ENCODE measurements at places on chromosomes 12 and 14. TPM values are rescaled to one million over a fixed set of nuclear protein-coding genes. Genes with fewer than 3 reads are reported as not detected.

- no peak for DNase-seq
Measured at GRCh38 chr12:101619026-101619786, 24.4 kb downstream of the MYBPC1 start.

DNA sequence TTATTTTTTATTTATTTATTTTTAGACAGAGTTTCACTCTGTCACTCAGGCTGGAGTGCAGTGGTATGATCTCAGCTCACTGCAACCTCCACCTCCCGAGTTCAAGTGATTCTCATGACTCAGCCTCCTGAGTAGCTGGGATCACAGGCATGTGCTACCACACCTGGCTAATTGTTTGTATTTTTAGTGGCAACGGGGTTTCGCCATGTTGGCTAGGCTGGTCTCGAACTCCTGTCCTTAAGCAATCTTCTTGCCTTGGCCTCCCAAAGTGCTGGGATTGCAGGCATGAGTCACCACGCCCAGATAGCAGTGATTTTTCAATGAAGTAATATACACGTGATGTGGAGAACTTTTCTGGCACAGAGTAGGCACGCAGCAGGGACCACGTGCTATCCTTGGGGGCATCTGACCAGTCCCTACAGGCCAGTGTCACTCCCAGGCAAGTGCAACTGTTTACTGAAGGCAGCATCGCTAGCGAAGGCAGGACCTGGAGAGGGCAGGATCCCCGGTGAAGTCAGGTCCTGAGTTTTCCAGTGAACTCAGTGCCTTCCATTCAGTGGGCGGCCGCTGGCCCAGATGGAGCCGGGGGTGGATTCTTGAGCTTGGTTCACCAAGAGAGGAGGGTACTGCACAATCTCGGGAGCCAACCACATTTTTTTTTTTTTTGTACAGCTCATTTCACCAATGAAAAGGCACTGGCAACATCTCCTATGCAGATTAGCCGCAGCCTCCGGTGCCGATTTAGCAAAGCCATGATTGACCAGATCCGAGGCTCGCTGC, 11.1 kb upstream of the CLMN start:
- DNase-seq, result no peak

GRCh38 chr14:55318694-55319093, 47.5 kb downstream of the FBXO34 start:
- DNase-seq, result no peak

GRCh38 chr14:102272392-102272791, 32.6 kb downstream of the MOK start:
- DNase-seq, result no peak

DNA sequence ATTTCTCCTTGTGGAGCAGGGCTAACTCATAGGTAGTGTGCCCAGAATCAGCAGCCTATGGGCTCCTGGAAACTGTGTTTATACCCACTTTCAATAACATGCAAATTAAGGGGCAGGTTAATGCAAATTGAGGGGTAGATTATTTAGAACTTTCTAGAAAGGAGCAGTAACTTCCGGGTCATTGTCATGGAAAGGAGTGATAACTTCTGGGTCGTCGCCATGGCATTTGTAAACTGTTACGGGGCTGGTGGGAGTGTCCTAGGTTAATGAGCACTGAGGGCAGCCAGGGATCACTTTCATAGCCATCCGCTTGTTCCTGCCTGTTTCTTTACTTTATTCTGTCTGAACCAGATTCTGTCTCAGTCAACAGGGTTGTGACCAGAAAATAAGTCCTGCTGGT, 143.3 kb upstream of the RFLNA start:
- no peak for DNase-seq

DNA sequence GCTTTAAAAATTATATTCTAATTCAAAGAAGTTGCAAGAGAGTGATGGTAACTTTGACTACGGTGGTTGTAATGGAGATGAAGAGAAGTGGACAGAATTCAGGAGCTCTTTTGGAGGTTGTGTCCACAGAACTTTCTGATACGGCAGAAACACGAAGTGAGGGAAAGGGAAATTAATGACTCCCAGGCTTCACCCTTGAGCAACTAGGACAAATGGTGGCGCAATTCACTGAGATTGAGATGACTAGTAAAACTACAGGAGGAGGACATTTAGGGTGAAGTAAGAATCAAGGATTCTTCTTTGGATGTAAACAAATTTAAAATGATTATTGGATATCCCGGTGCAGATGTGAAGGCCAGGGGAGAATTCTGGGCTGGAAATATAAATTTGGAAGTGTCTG, 212.6 kb downstream of the PTPRO start:
- no peak for DNase-seq

DNA sequence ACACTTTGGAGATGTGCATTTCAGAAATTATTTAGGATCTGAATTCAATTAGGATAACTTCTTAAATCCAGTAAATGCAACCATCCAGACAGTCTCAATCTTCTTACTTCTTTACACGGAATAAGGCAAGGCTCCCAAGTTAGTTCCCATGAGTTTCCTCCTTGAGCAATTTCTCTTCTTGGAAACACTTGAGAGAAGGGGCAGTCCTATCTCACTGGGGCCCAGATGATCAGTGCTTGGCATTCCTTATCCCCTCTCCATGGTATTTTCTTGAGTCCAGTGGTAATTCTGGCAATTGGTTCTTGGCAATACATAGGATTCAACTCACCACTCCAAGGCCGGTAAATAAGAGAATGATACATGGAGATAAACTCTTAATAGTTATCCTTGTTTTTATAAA, 87.1 kb upstream of the PTHLH start:
- DNase-seq, result no peak

DNA sequence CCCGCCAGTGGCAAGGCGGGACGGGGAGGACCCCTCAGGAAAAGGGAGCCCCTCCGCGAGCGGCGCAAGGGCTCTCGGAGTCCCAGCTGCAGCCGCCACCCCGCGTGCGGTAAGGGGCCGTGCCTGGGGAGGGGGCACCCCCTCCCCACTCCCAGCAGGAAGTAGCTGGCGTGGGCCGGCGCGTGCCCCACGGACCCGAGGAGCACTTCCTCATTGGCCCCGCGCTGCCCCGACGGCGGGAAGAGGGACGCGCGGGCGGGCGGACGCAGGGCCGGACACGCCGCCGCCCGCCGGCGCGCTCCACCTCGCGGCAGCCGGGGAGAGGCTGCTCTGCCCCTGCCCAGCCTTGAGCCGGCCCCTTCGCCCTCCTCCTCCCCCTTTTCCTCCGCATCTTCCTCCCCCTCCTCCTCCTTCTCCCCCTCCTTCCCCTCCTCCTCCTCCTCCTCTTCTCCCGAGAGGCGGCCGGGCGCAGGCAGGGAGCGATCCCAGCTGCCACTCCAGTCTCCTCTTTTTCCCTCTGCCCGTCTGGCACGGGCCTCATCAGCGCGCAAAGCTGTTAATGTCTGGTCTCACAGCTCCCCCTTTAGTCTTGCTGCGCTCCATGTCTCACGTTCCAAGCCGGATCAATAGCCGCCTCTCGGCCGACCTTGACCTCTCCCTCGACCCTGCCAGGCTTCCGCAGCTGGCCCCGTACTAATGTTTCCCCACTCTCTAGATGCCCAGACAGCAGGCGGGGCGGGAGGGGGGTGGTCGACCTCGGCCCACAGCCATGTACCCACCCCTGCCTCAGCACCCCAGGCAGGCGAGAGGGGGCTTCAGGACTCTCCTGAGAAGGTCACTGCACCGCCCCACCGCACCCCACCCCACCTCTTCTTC, 2.6 kb upstream of the BCL11B start:
- peak; percentile 98 for DNase-seq

DNA sequence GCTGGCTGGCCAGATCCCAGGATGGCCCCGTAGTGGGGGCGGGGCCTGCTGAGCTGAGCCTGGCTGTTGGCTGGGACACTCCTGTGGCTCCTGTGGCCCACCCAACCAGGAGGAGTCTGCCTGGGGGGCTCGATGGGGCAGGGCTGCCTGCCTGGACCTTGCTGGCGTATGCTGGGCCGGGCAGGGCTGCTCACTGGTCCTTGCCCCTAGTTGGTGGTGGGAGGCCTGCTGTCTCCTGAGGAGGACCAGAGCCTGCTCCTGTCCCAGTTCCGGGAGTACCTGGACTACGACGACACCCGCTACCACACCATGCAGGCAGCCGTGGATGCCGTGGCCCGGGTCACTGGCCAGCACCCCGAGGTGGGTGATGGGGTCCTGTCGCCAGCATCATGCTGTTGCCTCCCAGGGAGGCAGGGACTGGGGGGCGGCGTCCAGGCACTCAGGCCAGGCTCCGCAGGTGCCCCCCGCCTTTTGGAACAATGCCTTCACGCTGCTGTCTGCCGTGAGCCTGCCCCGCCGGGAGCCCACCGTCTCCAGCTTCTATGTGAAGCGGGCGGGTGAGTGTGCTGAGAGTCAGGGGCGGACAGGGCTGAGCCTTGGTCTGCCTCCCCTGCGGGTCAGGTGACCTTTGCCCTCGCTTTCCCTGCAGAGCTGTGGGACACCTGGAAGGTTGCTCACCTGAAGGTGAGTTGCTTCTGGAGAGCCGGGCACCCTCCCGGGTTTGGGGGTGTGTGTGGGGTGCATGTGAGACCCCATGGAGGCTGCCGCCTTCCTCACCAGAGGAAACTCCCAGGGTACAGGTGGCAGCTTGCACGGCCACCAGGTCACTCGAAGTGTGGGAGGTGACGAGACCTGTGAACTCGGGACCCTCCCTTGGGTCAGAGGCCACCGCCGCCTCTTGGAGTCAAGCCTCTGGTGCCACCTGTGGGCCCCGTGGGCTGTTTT, 3.4 kb downstream of the NOC4L start:
- DNase-seq, result no peak

- DNase-seq, result no peak
Measured at GRCh38 chr14:70721542-70721941, 79.8 kb downstream of the TTC9 start.

- DNase-seq, result no peak
Measured at GRCh38 chr12:41438854-41439541, 250.9 kb downstream of the PDZRN4 start.

DNA sequence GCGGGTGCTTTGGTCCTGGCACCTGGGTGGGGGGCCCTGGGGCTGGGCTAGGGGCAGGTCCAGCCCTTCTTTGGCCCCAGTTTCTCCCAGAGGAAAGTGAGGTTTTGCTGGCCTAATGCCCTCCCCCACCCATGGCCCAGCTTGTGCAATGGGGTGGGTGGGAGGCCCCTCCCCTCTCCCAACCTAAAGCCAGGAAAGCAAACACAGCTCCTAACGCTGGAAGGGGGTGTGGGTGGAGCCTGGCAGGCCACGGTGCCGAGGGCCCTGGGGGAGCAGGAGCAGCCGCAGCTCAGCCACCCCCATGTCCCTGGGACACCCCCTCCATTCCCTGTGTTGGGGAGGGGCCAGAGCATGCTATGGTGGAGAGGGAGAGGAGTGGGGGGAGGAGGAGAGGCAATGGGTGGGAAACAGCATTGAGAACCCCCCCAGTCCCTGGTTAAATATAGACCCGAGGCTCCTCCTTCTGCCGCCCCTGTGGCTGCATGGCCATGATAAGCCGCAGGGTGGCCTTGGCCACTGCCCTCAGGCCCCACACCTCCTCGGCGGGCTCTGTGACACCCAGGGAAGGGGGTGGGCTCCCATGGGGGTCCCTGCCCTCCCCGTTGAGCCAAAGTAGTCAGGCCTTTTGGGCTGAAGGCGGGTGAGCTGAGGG, 4.7 kb downstream of the EXOC3L4 start:
- DNase-seq, result no peak

GRCh38 chr12:65093606-65094005, 27.5 kb downstream of the WIF1 start:
- no peak for DNase-seq

The NOS1 gene
- total RNA-seq, result 0.80 TPM

The RIPK3 gene
- 6.4 TPM for total RNA-seq

Data from lung (tissue), 17 donors.